Colonic mucosa (tissue), 4 donors: ENCODE measurements at places on chromosomes 7 and 10. TPM values are rescaled to one million over a fixed set of nuclear protein-coding genes. Genes with fewer than 3 reads are reported as not detected.

The CPA4 gene
- total RNA-seq: not detected

DNA sequence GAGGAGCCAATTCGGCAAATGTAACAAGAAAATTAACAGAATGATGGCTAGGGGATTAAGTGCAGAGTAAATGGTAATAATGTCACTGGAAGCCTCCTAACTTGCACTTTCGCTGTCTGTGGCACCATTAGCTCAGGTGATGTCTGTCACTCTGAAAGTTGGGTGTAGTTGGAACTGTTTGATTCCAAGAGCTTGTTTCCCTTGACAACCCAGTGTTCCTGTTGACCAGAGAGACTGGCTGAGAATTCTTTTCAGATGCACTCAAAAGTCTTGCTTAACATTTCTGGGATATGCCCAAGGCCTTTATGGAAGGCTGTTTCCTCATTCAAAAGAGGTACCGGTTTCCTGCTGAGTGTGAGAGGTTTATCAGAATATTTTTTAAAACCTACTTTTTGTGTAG is 49.6 kb downstream of the PLPP4 start:
- no peaks in the 10 kb centered on the region for H3K27me3 ChIP-seq
- no peaks in the 10 kb centered on the region for H3K4me1 ChIP-seq
- no peak for DNase-seq
- no peak overlapping the region for H3K4me3 ChIP-seq
- no peaks in the 10 kb centered on the region for H3K36me3 ChIP-seq
- H3K27ac ChIP-seq: no peak overlapping the region

DNA sequence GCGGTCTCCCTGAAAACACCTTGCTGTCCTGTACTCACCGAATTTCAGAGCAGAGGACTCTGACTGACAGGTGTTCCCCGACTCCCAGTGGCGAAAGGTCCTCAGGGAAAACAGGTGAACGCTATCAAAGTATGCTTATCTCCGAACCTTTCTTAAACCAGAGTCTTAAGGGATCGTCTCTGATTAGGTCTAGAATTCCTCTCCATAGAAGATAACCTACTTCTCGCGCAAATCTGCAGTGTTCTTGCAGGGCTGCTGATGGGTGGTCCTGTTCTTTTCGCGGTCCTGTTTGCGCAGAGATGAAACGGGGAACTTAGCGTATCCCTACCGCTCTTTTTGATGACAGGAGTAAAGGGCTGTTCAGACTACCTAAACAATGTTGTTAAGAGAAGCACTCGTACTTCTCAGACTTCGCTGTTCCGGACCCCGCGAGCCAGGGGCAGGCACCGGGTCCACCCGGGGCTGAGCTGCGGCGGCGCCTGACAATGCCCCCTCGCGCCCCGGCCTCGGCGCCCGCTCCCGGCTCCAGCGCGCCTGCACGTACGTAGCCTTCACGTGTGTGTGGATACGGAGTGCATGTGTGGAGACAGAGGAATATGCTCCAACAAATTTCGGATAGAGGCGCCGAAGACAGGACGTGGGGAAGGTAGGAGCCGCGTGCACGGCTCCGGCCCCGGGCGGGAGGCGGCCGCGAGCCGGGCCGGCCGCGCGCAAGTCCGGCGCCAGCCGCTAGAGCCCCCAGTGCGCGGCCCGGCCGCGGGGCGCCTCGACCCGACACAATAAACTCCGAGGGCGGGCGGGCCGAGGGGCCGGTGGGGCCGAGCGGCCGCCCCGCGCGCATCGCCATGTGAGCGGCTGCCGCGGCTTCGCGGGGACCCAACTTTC is 766 bp upstream of the ZMYND11 start:
- peak; percentile 51 for DNase-seq
- no peaks in the 10 kb centered on the region for H3K27me3 ChIP-seq
- peak overlapping the region; percentile 74 for H3K4me3 ChIP-seq

- no peak overlapping the region for H3K4me3 ChIP-seq
- H3K4me1 ChIP-seq: no peaks in the 10 kb centered on the region
- no peak for DNase-seq
- no peaks in the 10 kb centered on the region for H3K36me3 ChIP-seq
Observed at GRCh38 chr10:7546385-7546967, 120.3 kb downstream of the ITIH5 start.

DNA sequence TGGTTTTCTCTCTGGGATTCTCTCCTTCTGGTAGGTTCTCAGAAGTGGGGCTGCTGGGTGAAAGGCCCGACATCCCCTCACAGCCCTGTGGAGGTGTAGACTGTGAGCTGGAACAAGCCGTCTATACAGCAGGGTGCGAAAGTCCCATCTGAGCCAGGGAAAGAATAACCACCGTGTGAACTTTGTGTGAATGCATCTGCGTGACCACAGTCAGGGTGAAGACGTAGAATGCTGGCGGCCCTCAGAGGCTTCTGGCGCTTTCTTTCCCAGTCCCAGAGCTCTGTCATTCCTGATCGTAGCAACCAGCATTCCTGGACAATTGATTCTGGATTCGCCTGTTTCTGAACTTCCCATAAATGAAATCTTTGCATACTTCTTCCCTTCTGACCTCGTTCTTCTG is 30.0 kb downstream of the ELFN1 start:
- H3K4me3 ChIP-seq: no peak overlapping the region
- no peaks in the 10 kb centered on the region for H3K4me1 ChIP-seq
- no peaks in the 10 kb centered on the region for H3K27me3 ChIP-seq
- DNase-seq: no peak
